ENCODE measurements at places on chromosomes 12 and 14. TPM values are rescaled to one million over a fixed set of nuclear protein-coding genes. Genes with fewer than 3 reads are reported as not detected.

Gene RAPGEF3
- 8.8 TPM for total RNA-seq

Gene RNASE3
- not detected for total RNA-seq

Gene RIPK3
- total RNA-seq, result 0.24 TPM

Gene WNT1
- not detected for total RNA-seq

Gene TPPP2
- not detected for total RNA-seq

Gene A2M
- total RNA-seq, result 63.5 TPM
